Stimulated activated CD4-positive, alpha-beta T cell treated with anti-CD3 and anti-CD28 coated beads, TNF-alpha, amount 100 ng/mL, for 24 hours (primary cell): ENCODE measurements at places on chromosomes 1 and 21.

DNA sequence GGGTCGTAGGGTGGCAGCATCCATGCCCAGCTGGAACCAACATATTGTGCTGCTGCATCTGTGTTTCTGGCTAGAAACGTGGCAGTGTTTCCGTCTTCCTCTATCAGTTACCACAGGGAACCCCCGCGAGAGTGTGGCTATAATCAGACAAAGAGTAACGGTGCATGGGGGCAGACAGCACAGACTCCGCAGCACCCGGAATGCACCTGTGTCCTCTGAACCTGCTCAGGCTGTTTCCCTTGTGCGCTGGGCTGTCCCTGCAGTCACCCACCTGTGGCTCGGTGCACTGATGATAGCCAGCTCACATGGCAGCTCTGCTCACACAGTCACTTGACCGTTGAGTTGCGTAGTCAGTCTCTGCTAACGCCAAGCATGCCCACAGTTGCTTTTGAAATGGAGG is 11.4 kb upstream of the PCBP3 start:
- DNase-seq = no peak

DNA sequence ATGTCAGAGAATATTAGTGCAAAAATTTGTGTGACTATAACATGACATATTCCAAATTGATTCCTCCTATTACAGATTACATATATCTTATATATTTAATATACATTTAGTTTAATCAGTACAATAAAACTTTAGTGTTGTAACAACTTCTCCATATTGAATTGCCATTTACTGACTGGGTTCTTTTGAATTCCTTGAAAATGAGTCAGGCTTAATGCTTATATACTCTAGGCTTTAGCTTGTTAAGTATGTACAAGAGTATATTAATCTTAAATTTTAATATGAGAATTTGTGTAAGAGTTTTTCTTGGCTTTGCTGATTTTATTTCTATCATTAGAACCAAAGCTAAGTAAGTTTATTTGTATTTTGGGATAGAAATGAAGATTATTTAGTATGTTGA is 40.3 kb downstream of the XPR1 start:
- no peak for DNase-seq

- no peak for DNase-seq
These were observed 121.6 kb downstream of the PTBP2 start for GRCh38 chr1:96843196-96843595.

- no peak for DNase-seq
These were observed 24.1 kb upstream of the NFASC start for GRCh38 chr1:204846546-204846945.

- DNase-seq = no peak
These were observed 50.5 kb upstream of the GPR52 start for GRCh38 chr1:174397261-174397660.

GRCh38 chr1:228077565-228078330 is 4.8 kb upstream of the ARF1 start:
- DNase-seq = no peak

GRCh38 chr1:219188331-219188803 is 14.7 kb downstream of the LYPLAL1 start:
- no peak for DNase-seq

- DNase-seq = no peak
These were observed 74.0 kb upstream of the DEPDC1 start for GRCh38 chr1:68570871-68571270.

- no peak for DNase-seq
These were observed 723 bp upstream of the GNAI3 start for GRCh38 chr1:109547463-109548320.

DNA sequence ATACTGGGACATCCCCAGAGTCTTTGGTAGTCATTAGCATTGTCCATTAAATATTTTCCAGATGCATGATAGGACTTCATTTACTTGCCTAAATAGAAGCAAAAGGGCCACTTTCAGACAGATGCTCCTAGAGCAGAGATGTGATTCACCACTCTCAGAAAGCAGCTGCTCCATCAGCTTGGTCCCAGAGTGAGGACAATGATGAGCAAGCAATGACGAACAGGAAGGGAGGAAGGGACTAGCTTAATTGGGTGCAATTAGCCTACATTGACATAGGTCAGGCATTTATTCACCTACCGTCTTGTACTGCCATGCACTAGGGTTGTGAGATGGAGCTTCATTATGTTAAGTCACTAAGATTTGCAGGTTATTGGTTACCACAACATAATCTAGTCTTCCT is 85.1 kb upstream of the PLXNA2 start:
- DNase-seq = no peak

DNA sequence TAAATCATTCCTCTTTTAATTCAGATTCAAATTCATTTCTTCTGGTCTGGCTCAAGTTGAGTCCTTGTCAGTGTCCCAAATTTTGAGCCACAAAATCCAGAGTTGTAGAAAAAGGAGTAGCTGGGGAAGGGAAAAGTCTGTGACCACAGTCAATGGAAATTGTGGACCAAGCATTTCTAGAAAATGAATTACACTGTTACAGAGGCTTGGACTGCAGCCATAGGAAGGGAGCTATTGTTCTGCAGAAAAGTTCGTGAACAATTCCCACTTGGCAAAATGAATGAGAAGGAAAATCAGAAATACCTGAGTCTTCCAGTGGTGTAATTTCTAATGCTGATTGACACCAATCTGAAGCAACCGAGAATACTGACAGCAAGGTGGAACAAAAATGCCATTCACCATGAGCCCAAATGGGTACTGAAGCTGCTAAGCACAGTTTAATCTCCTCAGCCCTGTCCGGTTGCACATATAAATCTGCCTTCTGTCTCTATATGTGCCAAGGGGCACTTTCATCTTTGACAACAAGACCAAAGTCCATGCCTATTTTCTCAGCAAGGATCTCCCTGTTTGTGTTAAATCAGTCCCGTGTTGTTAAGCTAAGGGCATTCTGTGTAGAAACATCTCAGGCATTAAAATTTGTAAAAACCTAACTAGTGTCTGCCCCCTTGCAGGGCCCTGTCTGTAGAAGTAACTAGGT is 51.3 kb downstream of the TEX35 start:
- DNase-seq = no peak

DNA sequence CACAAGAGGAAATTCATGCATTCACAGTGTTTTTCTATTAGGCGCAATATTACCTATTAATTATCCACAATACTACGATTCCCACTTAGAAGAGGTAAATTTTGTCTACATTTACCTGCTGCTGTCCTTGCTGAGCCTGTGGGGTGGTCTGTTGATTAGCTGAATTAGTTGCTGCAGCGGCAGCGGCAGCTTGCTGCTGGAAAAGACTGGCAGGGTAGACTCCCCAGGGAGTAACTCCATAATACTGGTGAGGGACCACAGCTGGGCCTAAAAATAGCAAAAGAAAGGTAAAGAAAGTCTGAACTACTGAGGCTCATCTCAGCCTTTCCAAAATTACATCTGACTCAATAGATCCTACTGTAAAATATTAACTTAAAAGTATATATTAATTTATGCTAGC is 66.0 kb upstream of the SDC3 start:
- no peak for DNase-seq

GRCh38 chr1:145879775-145880174 is 5.9 kb downstream of the ANKRD35 start:
- no peak for DNase-seq

DNA sequence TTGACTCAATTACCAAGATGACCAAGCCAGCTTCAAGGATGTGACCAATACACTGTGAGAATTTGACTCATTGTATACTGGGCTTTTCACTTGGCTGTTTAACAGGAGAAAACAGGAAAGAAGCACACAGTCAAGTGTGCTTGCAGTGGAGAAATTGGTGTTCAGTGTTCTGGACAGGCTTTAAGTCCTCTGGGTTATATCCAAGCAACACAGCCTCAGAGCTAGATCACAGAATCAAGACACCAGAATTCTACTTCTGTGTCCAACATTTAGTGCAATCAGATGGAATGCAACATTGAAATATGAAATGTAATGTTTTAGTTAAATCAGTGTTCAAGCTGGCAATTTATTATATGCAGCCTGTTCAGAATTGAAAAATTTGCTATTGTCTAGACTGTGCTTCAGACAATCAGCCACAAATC is 694.4 kb downstream of the LTN1 start:
- DNase-seq = no peak

GRCh38 chr1:150094734-150095265 is 27.2 kb downstream of the VPS45 start:
- no peak for DNase-seq

DNA sequence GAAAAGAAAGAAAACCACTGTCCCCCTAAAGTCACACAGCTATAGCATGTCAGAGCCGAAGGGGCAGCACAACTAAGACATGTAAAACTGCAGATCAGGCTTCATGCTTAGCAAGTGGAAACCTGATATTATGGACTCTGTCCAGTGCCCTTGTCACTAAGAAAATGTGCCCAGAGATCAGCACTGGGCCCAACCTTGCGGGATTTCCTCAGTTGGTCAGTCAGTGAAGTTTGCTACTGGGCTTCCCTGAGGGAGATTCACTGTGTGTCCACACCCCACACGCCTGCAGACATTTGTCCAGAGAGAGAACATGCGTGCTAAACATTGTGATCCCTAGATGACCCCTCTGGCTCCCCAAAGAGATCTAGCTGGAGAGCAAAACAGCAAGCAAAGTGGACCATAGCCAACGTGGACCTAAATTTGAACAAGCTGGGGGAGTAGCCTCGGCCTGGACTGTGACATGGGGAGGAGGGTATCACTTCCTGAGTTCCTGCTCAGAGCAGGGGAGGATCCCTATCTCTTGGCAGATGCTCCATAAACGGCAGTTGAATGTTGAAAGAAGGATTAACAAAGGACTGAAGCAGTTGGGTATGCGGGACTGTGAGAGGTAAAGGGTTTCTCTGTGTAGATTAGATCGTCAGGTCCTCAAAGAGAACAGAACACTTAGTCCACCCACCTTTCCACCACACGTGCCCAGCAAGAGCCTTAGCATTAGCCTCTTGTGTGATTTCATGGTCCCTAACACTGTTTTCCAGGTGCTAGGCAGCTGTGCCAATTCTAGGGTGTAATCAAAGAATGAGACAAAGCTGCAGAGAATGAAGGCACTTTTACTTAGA is 53.6 kb downstream of the GLUL start:
- no peak for DNase-seq

DNA sequence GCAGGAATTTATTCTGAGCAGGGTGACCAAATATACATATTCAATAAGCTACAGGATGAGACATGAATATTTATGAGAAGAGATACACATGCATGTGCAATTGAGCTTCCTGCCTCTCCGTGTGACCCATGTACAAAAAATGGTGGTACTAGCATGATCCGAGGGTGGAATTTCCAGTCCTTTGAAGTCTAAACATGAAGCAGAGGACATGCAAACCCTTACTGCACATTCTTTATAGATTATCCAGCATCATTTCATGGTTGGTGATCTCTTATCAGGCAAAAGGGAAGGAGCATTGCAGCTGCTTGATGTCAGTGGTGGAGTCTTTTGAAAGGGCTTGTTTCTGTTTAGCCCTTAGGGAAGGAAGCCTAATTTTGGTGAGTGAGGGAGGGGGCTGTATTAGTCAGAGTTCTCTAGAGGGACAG is 448.6 kb downstream of the SETD4 start:
- no peak for DNase-seq

DNA sequence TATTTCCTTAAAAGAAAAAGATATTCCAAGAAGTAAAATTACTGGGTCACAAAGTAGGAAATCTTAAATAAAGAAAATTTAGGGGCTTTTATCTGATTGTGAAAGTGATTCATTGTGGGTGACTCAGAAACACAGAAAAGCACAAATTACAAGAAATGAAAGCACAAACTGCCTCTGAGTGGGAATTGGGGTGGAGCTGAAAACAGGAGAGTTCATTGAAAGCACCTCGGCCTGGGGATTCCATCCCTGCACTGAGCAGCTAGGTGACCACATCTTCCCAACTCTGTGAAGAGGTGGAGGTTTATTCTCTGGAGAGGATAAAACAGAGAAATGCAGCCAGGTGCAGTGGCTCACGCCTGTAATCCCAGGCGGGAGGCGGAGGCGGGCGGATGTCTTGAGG is 7.4 kb downstream of the GJA4 start:
- DNase-seq = no peak

DNA sequence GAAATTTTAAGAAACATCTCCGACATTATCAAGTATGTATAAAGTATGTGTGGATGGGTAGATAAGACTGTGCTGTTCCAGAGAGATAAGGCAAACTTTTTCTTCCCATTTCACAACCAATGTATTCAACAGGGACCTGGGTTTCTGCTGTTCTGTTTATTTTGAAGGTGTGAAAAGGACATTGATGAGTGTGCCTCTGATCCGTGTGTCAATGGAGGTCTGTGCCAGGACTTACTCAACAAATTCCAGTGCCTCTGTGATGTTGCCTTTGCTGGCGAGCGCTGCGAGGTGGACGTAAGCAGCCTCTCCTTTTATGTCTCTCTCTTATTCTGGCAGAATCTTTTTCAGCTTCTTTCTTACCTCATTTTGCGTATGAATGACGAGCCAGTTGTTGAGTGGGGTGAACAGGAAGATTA is 174.0 kb downstream of the CRB1 start:
- no peak for DNase-seq

DNA sequence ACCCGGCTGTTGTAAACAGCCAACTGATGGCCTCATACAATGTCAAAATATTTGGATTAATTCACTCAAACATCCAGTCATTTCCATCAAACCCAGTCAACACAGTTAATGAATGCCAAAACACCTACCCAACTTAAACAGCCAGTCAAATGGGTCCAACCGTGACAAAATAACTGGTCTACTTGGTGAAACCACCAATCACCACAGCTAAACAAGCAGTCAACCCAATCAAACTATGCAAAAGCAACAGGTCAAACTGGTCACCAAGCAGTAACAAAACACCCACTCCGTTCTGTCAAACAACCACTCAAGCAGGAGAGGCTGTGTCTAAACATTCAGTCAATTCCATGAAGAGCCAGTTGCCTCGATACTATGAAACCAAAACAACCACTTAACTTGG is 119.2 kb downstream of the FOXD2 start:
- no peak for DNase-seq

DNA sequence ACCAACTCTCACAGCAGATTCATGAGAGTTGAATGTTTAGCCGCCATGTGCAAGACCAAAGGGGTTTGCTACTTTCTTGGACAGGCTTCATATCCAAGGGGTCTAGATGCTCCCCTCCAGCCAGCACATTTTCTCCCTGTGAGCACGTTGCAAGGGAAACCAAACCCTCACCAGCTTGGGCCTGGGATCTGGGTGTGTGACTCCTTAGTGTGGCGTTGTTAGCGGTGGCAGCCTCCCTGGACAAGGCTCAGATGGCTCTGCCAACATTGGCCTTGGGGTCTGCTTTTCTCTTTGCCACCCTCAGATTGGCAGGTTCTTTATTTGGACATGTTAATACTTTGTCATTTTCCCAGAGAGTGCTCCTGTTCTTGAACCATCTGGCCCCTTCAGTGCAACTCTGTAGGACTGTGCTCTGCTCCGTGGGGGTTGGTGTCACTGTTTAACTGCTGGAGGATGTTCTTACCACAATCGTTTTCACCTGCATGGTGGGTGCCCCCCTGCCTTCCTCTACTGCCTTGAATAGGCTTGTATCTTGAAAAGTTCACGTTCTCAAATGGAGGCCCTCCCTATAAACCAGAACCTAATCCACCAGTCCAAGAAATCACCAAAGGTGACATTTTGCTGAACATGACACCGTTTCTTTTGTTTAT is 13.4 kb downstream of the ABCG1 start:
- no peak for DNase-seq

- DNase-seq = no peak
These were observed 585.6 kb downstream of the PLPP3 start for GRCh38 chr1:55993646-55994318.
